Type B pancreatic cell (in vitro differentiated cells): ENCODE measurements at places on chromosomes 11 and 22.

GRCh38 chr11:65427691-65428577 lies 5.3 kb downstream of the NEAT1 start:
- peak; percentile 29 for DNase-seq

DNA sequence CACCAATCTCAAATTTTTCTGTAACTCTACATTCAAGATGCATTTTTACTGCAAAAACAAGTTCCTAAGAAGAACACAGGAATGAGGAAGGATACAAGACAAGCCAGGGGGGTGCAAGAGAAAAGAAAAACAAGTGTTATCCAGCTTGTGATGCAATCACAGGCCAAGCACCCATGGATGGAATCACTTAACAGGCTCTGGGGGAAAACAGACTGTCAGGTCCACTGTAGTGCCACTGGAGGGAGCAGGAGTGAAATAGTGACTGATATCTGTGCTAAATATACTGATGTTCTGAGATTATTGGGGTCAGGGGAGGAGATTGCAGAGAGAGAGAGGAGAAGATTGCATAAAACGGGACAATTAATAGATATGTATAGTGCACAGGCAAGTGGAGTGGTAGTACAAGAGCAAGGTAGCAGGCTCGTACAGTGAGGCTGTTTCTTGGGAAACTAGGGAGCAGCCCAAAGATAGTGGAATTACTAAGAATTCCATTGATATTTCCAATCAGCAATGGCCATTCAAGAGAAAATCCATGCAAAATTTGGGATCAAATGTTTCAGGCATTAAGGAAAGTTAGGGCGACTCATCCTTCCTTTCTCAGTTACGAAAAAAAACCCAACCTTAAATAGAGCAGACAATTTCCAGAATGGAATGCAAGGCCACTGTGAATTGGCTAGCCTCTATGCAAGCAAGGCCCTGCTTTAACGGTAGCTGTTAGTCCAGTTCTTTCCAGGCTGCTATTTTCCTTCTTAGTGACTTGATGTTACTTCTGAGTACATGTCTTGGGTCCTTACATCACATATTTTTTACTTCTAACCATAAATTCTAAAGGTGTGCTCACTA lies 52.2 kb upstream of the CEP126 start:
- no peak for DNase-seq

DNA sequence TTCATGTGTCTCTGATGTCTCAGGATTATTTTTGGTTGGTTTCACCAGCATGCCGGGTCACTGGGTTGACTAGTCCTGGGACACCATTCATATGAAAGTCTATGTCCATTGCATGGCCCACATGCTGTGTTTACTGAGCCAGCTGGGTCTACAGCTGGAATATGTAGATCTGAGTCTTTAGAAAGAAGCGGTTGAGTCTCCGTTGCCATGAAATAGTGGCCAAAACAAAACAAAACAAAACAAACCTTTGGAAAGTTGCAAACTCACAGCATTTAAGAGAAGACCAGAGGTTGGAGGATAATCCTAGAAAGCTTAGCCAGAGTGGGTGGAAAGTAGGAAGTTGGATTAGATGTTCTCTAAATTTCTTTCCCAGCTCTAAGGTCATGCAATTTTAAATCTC lies 191.8 kb upstream of the NTM start:
- no peak for DNase-seq

GRCh38 chr22:30830907-30831306 lies 136.2 kb downstream of the OSBP2 start:
- DNase-seq = no peak
